A549 treated with Hydrocortisone at 1 μM for 4 hours (cell line): ENCODE measurements at places on chromosomes 3 and 15. TPM values are rescaled to one million over a fixed set of nuclear protein-coding genes. Genes with fewer than 3 reads are reported as not detected.

ATP13A4 gene
- total RNA-seq = 0.10 TPM in 1 of 5 replicates, not detected in the others

ERC2 gene
- total RNA-seq = 0.25 TPM in 2 of 5 replicates, not detected in the others

ANKRD34C gene
- not detected in 5 replicates for total RNA-seq

KCNMB2 gene
- not detected in 5 replicates for total RNA-seq

CCDC12 gene
- total RNA-seq = 57.3 to 101 TPM (median 60.3 TPM) in 5 replicates

LYZL4 gene
- not detected in 5 replicates for total RNA-seq

C3orf85 gene
- total RNA-seq = not detected in 5 replicates

NCEH1 gene
- total RNA-seq = 28.4 to 41.7 TPM (median 34.5 TPM) in 5 replicates
